Psoas muscle (tissue), 8 donors: ENCODE measurements at places on chromosomes 7 and 10.

DNA sequence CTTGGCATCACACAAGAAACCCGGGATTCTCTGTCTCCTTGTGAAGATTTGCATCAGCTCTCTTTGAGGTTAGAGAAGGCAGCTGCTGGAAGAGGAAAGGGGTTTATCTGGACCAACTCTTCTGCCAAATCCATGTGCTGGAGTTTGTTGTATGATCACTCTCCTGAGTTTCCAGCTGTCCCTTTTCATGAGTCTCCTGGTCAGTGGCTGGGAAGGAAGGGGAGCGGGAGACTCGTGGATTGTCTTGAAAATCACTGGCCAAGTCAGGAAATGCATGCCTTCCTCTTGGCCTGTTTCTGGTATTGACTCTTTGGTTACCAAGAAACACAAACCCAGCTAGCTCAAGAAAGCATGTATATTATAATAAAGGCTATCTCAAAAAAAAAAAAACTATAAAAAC is 38.8 kb downstream of the TACR2 start:
- no peak for DNase-seq

- no peak for DNase-seq
Measured at GRCh38 chr7:158957510-158957906, 101.2 kb downstream of the DYNC2I1 start.

DNA sequence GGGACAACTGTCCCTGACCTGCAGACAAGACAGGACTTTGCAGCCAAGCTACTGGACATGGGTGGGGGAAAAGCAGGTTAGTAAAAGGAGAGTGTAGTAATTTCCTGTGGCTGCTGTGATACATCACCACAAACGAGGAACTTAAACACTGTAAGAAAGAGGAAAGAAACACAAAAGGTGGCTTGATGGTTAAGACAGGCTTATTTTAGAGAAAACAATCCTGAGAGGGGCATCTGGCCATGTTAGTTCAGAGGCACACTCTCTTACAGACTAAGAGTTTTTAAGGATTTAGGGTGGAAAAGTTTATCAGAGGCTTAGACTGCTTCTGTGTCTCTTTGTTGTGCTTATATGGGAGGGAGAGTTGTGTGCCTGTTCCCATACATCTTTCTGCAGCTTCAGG is 667.0 kb downstream of the TYW1 start:
- DNase-seq = no peak

DNA sequence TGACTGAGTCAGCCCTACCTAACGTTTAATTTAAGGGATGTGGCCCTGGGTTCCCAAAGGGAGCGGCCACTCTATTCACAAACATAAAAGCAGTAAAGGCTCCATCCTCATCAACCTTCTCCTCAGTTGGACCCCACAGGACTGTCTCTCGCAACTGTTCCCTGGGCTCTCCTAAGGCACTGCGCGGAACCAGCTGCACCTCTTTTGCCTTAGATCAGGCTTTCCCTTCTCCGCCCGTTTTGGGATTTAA is 689 bp upstream of the GTPBP4 start:
- DNase-seq = no peak

DNA sequence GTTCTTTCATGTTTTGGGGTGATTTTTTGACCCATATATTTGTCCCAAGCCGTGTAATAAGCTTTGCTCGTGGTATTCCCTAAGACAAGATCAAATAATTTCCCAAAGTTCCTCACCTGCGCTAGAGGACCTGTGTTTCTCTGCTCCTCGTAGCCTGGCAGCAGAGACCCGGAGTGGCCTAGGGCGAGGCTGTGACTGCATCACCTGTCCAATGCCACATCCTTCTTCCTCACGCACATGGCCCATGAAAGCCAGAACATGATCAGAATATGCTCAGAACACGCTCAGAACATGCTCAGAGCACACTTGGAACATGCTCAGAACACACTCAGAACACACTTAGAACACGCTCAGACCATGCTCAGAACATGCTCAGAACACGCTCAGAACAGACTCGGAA is 23.8 kb downstream of the EN2 start:
- no peak for DNase-seq

GRCh38 chr10:96133135-96133534 is 3.0 kb downstream of the ZNF518A start:
- DNase-seq = no peak

GRCh38 chr10:50866317-50866716 is 19.1 kb downstream of the A1CF start:
- no peak for DNase-seq

- no peak for DNase-seq
Measured at GRCh38 chr10:13734151-13734550, 147.4 kb downstream of the PRPF18 start.

DNA sequence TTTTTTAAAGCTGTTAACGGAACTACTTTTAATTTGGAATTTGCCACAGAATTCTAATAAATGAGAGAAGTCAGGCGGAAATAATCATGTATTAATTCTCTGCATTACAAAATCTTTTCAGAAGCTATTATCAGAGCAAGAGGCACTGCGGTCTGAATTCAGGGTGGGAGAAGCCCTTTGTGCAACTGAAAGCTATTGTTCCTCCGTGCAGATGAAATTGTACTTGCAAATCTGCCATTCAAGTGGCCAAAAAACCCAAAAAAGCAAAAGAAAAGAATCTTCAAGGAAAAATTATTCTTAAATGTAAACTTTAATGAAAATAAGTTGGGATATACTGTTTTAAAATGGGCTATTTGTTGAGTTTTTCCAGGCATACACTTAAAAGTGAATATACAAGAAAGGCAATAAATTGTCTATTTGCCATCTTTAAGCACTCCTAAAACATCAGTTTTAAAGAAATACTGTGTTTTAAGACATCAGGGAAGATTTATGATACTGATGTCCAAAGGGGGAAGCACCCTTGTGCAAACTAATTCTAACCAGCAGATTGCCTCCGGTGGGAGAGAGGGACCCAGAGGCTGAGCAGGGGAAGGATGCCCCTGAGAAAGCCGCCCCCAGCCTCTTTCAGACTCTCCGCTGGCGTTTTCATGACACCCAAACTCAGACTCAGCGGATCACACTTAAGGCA is 351.2 kb downstream of the DNAJB6 start:
- DNase-seq = no peak

- DNase-seq = no peak
Measured at GRCh38 chr7:52691257-52691656, 344.2 kb upstream of the POM121L12 start.

DNA sequence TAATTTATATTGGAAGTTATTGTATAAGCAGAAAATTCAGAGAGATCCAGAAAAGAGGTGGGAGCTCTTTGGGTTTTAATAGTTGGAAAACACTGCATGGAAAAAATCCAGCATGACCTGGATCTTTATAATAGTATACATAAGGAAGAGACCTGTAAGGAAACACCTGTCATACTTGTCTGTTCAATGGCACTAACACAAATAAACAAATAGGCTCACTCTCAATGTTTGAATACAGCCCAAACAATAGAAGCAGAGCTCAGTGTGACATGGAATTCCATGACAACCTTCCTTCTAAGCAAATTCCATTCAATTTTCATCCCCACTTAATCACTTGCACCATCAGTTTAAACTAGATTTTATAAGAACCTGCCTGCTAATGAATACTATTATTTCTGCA is 31.7 kb downstream of the CISD1 start:
- no peak for DNase-seq

DNA sequence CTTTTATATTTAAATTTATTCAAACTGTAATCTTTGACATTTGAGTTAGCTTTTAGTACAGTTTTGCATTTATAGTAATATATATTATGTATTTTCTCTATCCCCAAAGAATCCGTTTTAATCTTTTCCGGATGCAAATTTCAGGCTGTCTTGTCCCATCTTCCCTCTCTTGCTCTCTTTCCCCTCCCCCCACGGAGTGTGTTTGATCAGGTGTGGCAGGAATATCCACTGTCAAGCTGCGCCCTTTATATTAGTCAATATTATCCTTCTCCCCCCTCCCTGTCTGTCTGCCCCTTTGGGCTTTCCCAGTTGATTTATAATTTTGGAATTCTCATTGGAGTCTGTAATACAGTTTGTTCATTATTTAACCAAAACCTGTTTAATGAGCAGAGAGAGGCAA is 19.0 kb downstream of the GBF1 start:
- DNase-seq = no peak

GRCh38 chr7:156117542-156118247 is 305.4 kb upstream of the SHH start:
- DNase-seq = no peak

DNA sequence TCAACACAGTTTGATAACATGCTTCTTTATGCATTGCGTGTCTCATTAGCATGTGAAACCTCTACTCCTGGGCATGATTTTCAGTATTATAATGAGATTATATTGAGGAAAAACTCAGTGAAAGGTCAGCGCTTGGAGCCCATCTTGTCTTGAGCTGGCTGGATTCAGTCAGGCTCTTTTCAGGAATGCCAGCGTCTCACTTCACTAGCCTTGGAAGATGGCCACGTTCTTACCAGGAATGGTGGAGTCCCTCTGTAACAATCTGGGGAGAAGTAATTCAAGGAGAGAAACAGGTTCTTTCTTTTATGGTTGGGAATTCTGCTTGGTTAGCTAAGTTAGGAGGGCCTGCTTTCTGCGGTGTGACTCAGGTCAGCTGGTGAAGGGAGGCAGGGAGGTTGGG is 241.0 kb downstream of the GALNT17 start:
- no peak for DNase-seq

DNA sequence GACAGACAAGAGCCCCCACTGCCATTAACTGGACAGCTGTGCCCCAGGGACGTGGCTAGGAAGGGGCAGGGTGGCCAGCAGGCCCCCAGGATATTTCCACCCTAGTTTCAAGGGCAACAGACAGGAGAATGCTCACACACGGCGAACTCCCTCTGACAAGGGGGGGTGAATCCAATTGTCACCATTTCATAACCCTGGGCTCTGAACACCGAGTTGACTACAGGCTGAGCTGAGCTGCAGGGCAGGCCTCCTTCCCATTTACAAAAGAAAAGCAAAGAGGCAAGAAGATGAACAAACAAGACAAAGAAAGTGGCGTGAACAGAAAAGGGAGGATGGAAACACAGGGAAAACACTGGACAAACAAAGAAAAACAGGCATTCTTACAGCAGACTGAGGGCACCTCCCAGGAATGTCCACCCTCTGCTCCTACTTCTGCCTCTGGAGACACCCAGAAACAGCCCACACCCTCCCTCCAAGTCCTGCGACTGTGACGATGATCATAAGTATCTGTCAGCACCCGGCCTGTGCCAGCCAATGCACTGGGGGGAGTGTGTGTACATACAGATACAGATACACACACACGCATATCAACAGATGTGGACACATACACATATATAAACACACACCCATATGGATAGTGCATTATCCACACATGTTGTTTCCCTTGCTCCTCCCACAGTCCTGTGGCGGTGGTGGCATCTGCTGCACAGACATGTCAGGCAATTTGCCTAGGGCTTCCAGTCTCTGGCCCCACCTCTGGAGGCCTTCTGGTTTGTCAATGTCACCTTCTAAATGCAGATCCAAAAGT is 66.2 kb downstream of the FAM53B start:
- peak; percentile 43 for DNase-seq

- DNase-seq = no peak
Measured at GRCh38 chr10:51683031-51683691, 16.2 kb downstream of the CSTF2T start.

DNA sequence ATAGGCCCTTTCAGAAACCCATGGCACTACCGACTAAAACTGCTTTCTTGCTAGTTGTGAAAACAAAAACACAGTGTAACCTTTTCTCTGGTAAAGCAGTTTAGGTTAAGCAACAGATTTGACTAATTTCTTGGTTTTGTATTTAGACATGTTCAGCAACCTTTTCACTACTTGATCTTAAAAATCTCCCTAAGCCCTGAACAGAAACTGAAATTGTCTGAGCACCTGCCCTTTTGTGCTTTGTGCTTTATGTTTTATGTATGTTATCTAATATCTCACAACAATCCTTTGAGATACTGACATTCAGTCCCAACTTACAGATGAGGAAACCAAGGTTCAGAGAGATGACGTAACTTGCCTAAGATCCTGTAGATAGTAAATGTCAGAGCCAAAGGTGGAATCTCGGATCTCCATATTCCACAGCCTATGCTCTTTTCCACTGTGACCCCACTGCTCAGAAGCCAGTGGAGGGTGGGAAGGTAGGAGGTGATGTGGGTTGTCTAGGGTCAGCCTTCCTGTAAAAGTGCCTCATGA is 146.6 kb downstream of the LCOR start:
- DNase-seq = no peak

DNA sequence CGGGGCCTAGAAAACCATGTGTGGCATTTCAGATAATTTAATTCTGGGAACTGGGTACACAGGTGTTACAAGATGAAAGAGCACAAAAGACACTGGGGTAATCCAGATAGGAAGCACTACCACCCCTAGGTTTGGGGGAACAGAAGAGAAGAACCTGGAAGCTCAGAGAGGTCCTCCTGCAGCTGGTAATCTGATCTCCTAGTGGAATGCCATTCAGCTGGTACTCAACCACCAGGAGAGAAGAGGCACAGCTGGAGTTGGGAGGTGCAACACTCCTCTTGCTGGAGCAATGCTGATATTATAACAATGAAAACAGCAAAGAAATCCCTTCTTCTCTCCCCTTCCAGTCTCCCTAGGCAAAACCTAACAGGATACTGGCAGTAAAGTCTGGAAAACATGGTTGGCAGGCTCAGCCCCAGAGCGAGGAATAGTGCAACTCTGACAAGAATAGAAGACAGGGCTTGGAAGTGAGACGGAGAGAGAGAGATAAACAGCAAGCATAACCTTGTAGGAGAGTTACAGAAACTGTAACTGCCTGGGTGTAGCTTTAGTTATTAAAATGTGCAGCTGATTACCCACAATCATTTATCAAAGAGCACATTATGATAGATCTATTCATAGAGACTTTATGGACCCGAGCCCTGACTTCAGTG is 35.0 kb downstream of the NRF1 start:
- no peak for DNase-seq

DNA sequence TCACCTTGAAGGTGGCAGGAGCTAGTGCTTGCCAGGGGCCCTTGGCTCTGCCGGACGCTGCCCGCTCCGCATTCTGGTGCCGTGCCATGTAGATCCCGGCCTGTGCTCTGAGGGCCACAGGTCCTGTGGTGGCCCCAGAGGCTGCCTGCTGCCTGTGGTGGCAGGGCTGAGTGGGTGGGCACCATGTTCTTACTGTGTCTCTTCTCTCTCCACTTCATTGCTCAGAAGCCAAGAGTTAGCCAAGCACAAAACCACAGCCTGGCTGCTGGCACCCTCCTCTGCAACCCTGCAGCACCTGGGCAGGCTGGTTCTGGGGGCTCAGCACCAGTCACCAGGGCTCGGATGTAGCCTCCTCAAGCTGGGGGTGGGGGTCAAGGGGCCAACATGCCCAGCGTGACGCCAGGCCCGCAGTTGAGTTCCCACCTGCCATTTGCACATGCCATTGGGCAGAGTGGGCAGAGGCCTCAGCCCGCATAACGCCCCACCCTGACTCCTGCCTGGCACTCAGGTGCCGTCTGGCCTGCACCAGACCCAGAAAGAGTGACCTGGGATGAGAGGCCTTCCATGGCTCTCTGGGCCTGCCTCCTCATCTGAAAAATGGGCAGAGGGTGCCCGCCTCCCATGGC is 16.3 kb downstream of the ZMIZ1 start:
- no peak for DNase-seq

- DNase-seq = no peak
Measured at GRCh38 chr7:154919344-154920225, 83.3 kb downstream of the PAXIP1 start.
